Cortex of kidney (tissue), 1 donor: ENCODE measurements at places on chromosomes 3 and 15.

- DNase-seq: no peak
These were observed 314.5 kb downstream of the TIGIT start for GRCh38 chr3:114608293-114608692.

DNA sequence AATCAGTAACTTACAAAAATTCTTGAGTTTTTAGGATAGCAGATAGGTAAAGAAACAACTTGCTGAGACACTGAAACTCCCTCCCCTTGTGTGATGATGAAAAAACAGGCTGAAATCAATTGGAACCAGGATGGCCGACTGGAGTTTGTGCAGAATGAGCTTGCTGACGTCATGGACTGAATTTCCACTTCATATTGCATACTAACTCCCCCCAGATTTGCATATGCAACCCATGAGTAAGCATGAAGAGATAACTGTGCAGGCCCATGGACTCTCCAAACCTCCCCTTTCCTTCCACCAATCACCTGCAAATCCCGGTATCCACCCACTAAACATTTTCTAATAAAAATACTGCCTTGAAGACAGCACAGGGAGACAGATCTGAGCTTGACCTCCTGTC is 82.0 kb upstream of the SCN5A start:
- DNase-seq: no peak

- no peak for DNase-seq
These were observed 471.6 kb downstream of the FOXP1 start for GRCh38 chr3:71111784-71112440.

- DNase-seq: no peak
These were observed 625.5 kb downstream of the NAALADL2 start for GRCh38 chr3:175484666-175485065.

GRCh38 chr15:40911141-40911540 is 16.9 kb downstream of the VPS18 start:
- DNase-seq: no peak

GRCh38 chr3:17645074-17645698 is 97.2 kb downstream of the TBC1D5 start:
- no peak for DNase-seq
